GM12864 (cell line): ENCODE measurements at places on chromosomes 16 and 17.
A peak's percentile ranks its signal among the peaks of the same experiment; 100 is the strongest.

GRCh38 chr16:35141303-35141702, 1681.9 kb downstream of the TP53TG3F start:
- DNase-seq: no peak

DNA sequence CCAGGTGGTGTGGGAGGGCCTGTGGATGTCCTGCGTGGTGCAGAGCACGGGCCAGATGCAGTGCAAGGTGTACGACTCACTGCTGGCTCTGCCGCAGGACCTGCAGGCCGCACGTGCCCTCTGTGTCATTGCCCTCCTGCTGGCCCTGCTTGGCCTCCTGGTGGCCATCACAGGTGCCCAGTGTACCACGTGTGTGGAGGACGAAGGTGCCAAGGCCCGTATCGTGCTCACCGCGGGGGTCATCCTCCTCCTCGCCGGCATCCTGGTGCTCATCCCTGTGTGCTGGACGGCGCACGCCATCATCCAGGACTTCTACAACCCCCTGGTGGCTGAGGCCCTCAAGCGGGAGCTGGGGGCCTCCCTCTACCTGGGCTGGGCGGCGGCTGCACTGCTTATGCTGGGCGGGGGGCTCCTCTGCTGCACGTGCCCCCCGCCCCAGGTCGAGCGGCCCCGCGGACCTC, 798 bp downstream of the CLDN9 start:
- no peak for DNase-seq

- DNase-seq: no peak
Measured at GRCh38 chr16:15460601-15461000, 26.2 kb downstream of the BMERB1 start.

- no peak for DNase-seq
Measured at GRCh38 chr17:79923974-79924638, 84.9 kb upstream of the CBX4 start.

- no peak for DNase-seq
Measured at GRCh38 chr16:86639354-86639753, 61.0 kb downstream of the FOXL1 start.

DNA sequence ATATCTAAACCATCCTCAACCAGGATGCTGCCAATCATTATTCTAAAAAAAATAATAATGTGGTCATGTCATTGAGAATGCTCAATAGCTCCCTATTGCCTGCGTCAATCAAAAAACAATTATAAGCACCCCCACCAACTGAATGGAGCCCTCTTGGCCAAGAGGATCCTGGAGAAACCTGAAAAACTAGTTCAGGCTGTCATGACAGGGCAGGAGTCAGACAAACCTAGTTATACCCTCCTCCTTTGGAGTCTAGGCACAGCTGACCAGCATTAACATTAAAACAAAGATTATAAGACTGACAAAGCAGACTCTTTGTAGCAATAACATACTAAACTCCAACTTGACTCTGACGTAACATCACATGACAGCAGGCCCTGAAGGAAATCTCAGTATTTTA, 119.2 kb upstream of the CCL2 start:
- DNase-seq: no peak

DNA sequence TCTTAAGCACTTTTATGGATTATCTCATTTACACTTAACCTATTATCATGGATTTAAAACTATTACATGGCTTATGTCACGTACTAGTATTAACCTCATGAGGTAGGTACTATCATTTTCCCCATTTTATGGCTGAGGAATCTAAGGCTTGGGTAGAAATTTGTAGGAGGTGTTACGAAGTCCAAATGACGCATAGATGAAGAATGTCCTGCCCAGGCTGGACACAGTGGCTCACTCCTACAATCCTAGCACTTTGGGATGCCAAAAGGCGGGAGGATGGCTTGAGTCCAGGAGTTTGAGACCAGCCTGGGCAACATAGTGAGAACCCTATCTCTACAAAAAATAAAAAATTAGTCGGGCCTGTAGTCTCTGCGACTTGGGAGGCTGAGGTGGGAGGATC, 4.8 kb upstream of the C1QL1 start:
- DNase-seq: no peak

- no peak for DNase-seq
Measured at GRCh38 chr17:62670202-62670821, 42.8 kb downstream of the MRC2 start.

GRCh38 chr17:56809106-56809819, 24.5 kb downstream of the C17orf67 start:
- DNase-seq: no peak

- no peak for DNase-seq
Measured at GRCh38 chr16:31052114-31052513, 18.8 kb downstream of the STX4 start.

GRCh38 chr17:43658900-43659299, 2.8 kb downstream of the MEOX1 start:
- no peak for DNase-seq

GRCh38 chr17:74326506-74326905, 480 bp downstream of the KIF19 start:
- no peak for DNase-seq

- no peak for DNase-seq
Measured at GRCh38 chr17:29138184-29138955, 41.8 kb downstream of the MYO18A start.

DNA sequence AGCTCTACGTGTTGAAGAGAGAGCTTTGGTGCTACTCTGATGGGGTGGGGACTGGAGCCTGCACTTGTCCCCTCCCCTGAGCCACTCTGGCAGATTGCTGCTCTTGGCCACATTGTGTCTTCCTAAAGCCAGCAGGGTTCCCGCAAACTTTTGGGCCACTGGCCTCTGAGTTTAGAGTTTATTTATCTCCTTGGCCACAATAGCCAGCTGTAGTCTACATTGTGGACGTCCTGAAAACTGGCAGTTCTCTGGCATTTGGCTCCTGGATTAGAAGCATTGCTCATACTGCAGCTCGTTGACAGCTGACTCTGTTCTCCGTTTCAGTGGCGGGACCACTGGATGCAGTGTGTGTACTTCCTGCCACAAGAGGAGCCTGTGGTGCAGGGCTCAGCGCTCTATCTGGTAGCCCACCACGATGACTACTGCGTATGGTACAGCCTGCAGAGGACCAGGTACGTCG, 34.6 kb downstream of the PRMT7 start:
- no peak for DNase-seq

GRCh38 chr17:76524598-76525512, 12.7 kb downstream of the CYGB start:
- DNase-seq: no peak

- DNase-seq: no peak
Measured at GRCh38 chr16:9545522-9546437, 454.3 kb downstream of the HAPSTR1 start.

- no peak for DNase-seq
Measured at GRCh38 chr17:2058586-2059546, 4.0 kb downstream of the HIC1 start.

DNA sequence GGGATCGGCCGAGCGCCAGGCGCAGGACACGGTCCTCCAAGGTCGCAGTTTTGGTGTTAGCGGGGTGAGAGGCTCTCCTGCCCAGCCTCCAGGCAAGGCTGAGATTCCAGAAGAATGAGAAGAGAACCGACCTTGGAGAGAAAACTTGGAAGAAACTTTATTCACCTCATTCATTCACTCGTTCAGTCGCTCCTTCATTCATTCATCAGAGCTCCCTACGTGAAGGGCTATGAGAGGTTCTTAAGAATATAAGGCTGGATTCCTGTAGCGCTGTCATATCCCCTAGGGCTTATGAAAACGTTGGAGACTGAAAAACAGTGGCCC, 991 bp upstream of the MYH10 start:
- DNase-seq: no peak

DNA sequence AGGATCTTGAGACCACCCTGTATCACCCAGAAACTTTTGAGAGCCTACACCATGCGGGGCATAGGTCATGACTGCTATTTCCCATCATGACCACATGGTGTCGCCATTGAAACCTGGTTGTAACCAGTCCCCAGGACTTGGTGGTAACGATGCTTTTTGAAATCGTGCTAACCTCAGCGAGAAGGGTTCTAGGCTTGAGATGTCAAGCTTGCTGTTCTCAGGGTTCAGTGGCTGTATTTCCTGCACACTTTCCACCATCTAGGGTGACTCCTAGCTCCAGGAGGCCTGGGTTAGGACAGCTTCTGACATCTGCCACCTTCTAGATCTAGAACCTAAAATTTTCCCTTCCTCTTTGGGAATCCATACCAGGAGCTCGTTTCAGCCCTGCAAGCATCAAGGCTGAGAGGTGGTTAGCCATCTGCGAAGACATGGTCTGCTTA, 13.0 kb upstream of the SPNS3 start:
- no peak for DNase-seq

- DNase-seq: no peak
Measured at GRCh38 chr17:51730303-51731050, 428.0 kb downstream of the CA10 start.

DNA sequence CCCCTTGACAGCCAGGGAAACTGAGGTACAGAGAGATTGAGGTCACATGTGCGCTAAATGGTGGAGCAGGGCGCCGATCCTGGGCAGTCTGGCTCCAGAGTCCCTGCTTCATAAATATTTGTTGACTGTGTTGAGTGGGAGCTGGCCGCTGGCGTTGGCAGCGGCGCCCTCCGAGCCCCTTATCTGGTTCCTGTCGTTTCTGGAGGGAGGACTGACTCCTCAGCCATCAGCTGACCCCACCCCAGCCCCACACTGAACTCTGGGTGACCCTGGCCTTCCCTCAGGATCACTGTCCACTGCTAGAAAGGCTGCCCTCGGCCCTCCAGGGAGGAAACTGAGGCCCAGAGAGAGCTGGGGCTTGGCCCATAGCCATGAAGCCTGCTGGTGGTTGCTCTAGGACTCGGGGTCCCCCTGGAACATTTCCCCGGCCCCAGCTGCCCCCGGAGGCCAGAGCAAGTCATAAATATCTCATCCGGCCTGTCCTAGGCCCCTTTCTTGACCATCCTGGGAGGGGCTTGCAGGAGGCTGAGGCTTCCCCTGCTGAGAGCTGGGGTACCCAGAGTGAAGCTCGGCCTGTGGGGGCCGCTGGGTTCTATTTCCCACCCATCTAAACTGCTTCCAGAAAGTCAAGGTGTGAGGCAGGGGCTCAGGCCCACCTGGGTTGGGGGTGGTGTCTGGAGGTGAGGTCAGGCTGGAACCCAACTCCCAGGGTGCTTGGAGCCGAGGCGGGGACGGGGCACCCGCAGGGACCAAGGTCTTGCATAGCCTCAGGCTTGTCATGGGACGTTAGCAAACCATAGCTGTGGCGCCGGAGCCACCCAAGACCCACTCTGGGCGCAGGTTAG, 51.7 kb upstream of the GSE1 start:
- no peak for DNase-seq

DNA sequence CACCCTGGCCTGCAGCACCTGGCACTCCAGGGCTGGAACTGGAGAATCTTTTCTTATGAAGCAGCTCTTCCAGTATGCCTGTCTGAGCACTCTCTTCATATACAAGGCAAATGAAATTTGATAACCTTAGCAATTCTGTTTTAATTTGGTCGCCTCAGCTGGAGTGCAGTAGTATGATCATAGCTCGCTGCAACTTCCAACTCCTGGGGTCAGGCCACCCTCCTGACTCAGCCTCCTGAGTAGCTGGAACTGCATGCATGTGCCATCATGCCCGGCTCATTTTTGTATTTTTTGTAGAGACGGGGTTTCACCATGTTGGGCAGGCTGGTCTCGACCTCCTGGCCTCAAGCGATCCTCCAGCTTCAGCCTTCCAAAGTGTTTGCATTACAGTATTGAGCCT, 140.8 kb upstream of the CHMP6 start:
- DNase-seq: no peak

DNA sequence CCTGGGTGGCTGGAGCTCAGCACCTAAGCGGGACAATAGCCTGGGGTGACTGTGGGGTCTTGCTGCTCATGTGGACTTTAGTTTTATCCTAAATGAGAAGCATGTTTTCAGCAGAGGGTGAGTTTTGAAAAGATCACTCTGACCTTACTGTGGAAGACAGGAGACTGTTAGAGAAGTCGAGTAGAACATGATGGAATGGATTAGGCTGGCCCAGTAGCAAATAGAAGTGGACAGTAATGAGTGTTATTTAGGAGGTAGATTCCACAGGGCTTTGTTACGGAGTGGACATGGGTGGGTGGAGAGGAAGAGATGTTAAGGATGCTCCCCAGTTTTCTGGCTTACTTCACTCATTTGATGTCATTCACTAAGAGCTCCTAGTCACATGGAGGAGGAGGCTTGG, 73.3 kb upstream of the TBX2 start:
- DNase-seq: no peak

DNA sequence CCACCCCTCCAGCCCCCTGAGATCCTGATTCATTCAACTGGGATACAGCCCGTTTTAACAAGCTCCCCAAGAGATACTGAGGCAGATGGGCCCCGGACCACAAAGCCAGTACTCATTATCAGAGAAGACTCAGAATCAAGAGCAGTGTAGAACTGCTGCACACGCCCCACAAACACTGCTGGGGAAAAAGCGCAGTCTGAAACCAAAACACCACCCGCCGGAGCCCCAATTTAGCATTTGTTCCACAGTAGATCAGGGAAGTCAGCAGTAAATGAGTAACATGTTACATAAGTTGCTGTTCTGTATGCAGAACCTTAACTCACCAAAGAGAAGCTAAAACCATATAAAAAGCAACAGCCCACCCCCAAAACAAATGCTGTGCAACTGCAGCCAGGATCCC, 123.6 kb downstream of the CDYL2 start:
- DNase-seq: no peak

GRCh38 chr17:74404218-74404617, 27.7 kb upstream of the GPRC5C start:
- no peak for DNase-seq

GRCh38 chr17:29584452-29585079, 4.9 kb downstream of the GIT1 start:
- DNase-seq: no peak

DNA sequence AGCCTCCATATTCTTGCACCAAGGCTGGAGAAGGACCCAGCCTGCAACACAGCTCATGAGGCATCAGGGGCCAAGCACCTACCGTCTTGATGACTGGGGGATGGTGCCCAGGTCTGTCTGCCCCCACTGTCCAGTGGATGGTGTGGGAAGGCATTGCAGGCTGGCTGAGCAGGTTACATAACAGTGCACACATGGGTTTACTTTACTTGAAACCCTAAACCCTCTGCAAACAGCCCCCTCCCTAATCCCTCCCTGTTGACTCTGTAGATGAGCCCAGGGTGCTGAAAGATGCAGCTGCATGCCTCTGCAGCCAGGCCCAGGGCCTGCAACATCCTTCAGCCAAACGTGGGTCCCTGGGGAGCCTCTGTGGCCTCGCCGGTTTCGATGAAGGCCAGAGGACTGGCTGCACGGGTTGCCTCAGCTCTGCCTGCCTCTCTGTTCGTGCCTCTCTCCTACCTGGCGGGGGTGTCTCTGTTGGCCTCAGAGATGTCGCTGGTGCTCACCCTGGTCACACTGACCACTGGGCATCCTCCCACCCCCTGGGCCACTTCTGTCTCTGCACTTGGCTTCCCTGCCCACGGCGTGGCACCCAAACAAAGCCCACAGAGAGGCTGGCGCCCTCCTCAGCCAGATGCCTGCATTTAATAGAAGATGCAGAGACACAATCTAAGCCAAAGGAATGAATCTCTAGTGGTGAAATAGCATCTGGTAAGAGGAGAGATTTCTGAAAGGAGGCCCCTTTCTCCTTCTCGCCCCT, 95.1 kb downstream of the METRNL start:
- DNase-seq: peak; percentile 16
